Right atrium auricular region (tissue), 2 donors: ENCODE measurements at places on chromosomes 5 and 9.
A peak's percentile ranks its signal among the peaks of the same experiment; 100 is the strongest.

- no peak overlapping the region for H3K4me3 ChIP-seq
- H3K4me1 ChIP-seq: no peaks in the 10 kb centered on the region
- no peaks in the 10 kb centered on the region for H3K27me3 ChIP-seq
These were observed 3.1 kb downstream of the ANGPTL2 start for GRCh38 chr9:127119320-127119709.

DNA sequence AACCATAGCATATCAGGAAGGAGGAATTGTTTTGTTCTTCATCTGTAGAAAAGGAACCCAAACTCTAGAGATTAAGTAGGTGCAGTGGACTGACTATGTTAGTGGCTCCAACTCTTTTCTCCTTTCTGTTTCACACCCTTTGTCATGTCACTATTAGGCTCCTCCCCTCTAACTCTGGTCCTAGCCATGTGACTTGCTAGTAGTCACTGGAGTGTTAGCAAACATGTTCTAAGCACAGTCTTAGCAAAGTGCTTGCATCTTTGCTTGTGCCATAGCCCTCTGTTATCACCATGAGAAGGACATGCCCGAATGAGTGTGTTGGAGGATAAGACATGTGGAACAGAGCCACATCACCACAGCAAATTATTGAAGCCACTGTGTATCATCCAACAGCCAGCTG, 55.4 kb upstream of the PPP3R2 start:
- H3K4me1 ChIP-seq: no peaks in the 10 kb centered on the region
- no peak overlapping the region for H3K4me3 ChIP-seq
- H3K27me3 ChIP-seq: no peaks in the 10 kb centered on the region
- H3K36me3 ChIP-seq: no peaks in the 10 kb centered on the region
- H3K27ac ChIP-seq: no peak overlapping the region
- no peak for DNase-seq

GRCh38 chr5:178337334-178337741, 104.7 kb upstream of the PHYKPL start:
- H3K27ac ChIP-seq: no peak overlapping the region
- no peaks in the 10 kb centered on the region for H3K27me3 ChIP-seq
- DNase-seq: no peak
- H3K4me1 ChIP-seq: peaks cover 3% of the 10 kb centered on the region

- H3K27ac ChIP-seq: no peak overlapping the region
- H3K4me3 ChIP-seq: no peak overlapping the region
These were observed 23.5 kb downstream of the PCSK5 start for GRCh38 chr9:75914002-75914401.

GRCh38 chr9:135487281-135488012, 7.9 kb downstream of the PPP1R26 start:
- no peaks in the 10 kb centered on the region for H3K27me3 ChIP-seq
- H3K27ac ChIP-seq: no peak overlapping the region
- no peak for DNase-seq
- peaks cover 41% of the 10 kb centered on the region for H3K36me3 ChIP-seq
- H3K4me3 ChIP-seq: no peak overlapping the region

GRCh38 chr5:159331093-159331973, 1.0 kb upstream of the IL12B start:
- peak overlapping the region; percentile 35 for H3K4me3 ChIP-seq
- H3K27me3 ChIP-seq: no peaks in the 10 kb centered on the region
- H3K36me3 ChIP-seq: no peaks in the 10 kb centered on the region
- peak overlapping the region; percentile 60 for H3K27ac ChIP-seq
- no peaks in the 10 kb centered on the region for H3K4me1 ChIP-seq

DNA sequence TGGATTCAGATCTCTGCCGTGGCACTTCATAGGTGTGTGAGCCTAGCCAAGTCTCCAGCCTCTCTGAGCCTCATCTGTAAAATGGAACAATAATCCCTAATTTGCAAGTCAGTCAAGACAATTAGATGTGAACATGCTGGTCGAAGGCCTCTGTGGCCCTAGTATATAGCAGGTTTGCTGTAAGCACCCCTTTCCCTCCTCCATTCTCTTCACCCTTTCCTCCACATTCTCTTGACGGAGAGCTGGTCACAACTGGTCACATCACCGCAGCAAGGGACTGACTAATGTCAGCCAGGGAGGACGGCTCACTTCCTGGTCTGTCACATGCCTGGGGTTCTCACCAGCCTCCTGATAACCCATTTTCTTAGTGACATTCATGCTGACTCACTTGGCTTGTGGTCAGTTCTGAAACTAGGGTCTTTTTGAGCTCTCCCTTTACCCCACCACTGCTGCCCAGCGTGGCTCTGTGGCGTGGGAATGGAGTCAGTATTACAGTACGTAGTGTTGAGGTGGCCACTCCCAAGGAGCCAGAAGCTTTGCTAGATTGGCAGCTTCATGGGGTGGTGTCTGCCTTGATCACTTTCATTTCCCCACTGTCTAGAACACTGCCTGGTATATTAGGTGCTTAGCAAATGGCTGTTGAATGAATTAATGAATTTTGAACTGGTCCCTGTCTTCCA, 47.8 kb downstream of the ERGIC1 start:
- no peak for DNase-seq
- no peak overlapping the region for H3K4me3 ChIP-seq
- peak overlapping the region; percentile 19 for H3K27ac ChIP-seq
- no peaks in the 10 kb centered on the region for H3K36me3 ChIP-seq
- no peaks in the 10 kb centered on the region for H3K27me3 ChIP-seq

DNA sequence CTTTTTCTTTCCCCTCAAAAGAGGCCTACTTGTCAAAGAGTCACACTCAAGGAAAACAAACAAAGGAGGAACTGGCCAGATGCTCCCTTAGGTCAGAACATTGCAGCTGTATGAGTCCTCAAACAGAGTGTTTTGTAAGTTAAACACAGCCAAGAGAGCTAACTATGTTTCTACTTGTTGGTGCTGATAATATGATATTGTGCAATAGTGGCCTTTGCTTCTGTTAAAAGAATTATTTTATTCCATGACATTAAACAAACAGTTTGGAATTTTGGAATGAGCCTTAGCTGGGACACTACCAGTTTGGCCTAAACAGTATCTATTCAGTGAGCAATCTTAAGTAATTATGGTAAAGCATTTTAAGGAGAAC, 56.0 kb upstream of the TPD52L3 start:
- H3K27me3 ChIP-seq: no peaks in the 10 kb centered on the region
- no peaks in the 10 kb centered on the region for H3K36me3 ChIP-seq
- no peak overlapping the region for H3K4me3 ChIP-seq
- peak overlapping the region; percentile 66 for H3K27ac ChIP-seq
- H3K4me1 ChIP-seq: no peaks in the 10 kb centered on the region

DNA sequence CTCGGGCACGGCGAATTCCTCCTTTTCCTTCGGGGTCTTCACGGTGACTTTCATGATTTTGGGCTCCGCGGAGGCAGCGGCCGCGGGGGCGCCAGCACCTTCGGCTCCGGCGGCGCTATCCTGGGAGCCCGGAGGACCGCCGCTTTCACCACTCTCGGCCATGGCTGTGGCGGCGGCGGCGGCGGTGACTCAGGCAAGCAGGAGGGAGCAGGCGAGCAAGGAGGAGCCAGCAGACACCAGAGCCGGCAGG, 315 bp downstream of the UBQLN1 start:
- H3K4me3 ChIP-seq: peak overlapping the region; percentile 65
- peak; percentile 82 for DNase-seq
- no peaks in the 10 kb centered on the region for H3K36me3 ChIP-seq
- H3K27me3 ChIP-seq: no peaks in the 10 kb centered on the region

DNA sequence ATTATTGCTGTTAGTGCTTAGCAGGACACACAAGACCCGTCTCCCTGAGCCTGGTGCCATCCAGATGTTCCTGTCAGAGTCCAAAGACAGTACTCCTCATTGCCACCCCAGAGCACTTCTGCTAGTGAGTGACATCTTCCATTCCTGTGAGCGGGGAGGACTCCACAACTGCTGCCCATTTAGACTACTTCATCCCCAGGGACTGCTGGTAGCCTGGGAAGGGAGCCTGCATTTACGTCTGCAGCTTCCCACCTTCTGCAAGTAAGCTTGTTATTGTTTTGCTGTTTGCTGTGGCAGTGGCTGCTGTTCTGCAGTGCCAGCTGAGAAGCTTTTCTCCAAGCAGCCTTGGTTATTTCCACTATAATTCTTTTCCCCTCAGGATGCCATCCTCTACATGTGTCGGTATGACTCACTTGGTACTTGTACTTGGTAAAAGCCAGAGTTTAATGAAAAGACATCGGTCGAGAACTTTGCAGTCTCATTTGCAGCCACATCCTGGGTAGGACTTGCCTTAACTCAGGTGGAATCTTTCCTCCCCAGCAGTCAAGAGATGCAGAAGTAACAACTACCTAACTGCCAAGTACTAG, 10.6 kb upstream of the MAP1B start:
- H3K36me3 ChIP-seq: no peaks in the 10 kb centered on the region
- H3K27ac ChIP-seq: no peak overlapping the region
- no peaks in the 10 kb centered on the region for H3K4me1 ChIP-seq
- DNase-seq: no peak

DNA sequence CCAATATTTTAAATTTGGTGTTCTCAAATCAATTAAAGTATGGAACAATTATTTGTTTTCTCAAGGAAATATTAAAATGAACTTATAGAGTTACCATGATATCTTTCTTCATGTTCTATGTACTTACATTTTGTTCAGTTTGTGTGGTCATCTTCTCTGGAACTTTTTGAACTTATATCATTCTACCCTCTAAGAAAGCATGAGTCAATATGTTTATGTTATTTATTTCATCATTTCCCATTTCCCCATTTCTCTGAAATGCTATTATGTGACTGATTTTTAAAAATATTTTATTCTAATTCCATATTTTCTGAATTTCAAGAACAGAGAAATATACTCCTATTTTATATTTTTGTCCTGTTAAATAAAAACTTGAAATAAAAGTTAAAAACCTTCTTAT, 123.5 kb upstream of the ACOT12 start:
- H3K36me3 ChIP-seq: no peaks in the 10 kb centered on the region
- H3K4me1 ChIP-seq: no peaks in the 10 kb centered on the region
- H3K27me3 ChIP-seq: no peaks in the 10 kb centered on the region
- H3K4me3 ChIP-seq: no peak overlapping the region
